ENCODE measurements at places on chromosomes 7 and 10.

DNA sequence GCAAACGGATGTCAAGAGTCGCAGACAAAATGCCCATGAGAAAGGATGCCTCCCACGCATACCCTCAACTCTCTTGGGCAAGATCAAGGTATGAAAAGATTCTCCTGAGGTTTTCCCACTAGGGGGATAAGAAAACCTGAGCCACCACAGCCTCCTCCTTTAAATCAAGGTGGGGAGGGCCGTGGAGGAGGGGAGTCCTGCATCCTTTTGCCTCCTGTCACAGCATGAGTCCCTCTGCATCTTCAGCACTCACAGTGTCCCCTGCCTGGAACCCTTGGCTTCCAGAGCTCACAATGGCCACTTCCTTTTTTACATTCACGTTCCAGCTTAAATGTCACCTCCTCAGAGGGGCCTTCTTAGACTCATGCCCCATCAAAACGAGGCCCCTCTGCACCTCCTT, 207.6 kb downstream of the GLI3 start:
- no peak for DNase-seq

DNA sequence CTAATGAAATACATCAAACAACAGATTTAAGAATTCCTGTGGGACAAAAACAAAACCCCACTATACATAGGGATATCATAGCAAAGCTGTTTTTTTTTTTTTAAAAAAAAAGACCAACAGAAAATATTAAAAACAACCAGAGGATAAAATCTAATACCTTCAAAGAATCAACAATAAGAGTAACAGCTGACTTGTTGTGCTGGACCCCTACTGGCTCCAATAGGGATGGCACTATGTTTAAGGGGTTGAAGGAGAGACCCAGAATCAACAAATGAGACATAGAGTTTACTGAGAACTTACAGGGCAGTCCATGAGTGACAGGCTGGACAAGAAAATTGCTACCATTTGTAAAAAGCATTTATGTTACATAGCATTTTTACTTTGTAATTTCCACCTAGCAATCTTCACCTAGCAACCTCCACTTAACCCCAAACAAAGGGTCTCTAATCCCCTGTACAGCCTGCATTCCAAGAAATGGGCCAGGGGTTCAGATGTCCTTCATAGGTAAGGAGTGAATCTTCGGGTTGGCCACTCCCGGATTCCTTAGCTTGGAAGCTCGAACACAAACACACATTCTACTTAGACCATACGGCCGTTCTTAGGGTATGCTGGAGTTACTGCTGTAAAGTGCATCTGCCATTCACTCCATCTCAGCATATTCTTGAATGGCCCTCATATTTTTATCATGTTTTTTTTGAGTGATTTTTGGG, 25.8 kb downstream of the ASZ1 start:
- no peak for DNase-seq

GRCh38 chr10:7956508-7956907, 98.0 kb upstream of the GATA3 start:
- DNase-seq, result no peak

- DNase-seq, result peak; percentile 25
Measured at GRCh38 chr10:27569946-27570345, 65.8 kb downstream of the RAB18 start.
